ENCODE measurements at places on chromosomes 1 and 21.

- DNase-seq, result no peak
Measured at GRCh38 chr1:115300087-115300876, 37.8 kb downstream of the NGF start.

DNA sequence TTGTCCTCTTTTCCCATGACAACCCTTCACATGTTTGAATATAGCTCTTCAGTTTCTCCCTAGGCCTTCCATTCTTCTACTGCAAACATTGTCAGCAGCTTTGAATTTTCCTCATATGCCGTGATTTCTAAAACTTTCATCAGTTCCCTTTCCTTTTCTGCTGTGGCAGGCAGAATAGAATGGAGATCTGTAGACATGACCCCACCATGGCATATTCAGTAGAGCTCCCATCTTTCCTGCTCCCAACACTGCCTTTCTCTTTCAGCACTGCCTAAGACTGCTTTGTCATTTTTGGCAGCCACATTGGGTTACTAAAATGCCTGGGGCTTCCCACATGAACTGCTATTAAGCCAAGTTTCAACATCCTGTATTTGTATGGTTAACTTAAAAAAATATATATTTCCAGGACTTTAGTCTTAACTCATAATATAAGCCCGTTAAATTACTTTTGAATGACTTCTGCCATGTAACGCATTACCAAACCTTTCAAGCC is 60.9 kb downstream of the TBX19 start:
- no peak for DNase-seq

DNA sequence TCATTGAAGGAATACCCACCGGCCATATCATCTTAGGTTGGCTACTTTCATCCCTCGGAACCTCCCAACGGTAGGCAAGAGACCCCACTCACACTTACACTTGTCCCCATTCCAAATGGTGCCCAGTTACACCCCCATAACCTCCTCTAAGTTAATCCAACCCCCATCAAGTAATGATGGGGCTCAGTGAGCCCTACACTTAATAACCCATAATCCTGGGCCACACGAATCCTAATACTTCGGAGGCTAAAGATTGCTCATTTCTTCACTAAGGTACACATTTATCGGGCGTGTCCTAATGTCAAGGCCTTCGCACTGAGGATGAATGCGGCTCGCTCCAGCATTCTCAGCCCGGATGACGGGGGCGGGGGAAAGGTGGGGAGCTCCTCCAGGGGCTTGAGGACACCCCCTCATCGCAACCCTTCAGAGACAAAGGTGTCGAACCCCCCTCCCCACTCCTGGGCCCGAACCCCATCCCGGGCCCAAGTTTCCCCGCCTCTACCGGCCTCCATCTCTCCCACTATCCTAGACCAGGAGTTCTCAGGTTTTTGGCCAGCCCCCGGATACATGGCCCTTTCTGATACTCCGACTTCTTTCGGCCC is 435 bp downstream of the ILF2 start:
- DNase-seq, result no peak

DNA sequence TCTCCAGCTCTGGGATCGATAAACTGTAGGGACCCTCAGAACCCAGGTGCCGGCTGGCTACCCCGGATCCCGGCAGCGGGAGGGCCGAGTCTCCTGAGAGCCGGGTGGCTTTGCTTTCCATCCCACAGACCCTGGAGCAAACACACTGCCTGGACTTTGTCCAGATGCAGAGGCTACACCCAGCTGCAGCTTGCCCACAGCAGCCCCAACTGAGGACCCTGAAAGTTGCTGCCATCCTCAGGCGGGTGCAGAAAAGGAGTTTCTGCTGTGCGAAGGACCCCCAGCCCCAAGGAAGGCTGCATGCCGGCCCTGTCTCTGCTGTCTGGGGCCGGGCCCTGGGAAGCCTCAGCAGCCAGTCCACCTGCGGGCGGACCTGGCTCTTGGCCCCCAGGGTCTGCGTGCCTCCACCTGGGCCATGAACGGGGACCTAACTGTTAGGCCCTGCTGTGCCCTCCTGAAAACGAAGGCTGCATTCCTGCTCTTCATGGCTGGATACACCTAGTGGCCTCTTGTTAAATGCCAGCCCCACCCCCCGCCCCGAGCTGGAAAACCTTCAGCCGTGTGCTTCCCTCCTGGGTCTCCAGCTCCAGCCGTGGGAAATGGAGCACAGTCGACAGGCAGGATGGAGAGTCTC is 97.5 kb upstream of the ARHGEF16 start:
- no peak for DNase-seq

- no peak for DNase-seq
Measured at GRCh38 chr21:32136546-32136945, 142.3 kb downstream of the MIS18A start.

GRCh38 chr1:59288046-59288445 is 8.8 kb upstream of the FGGY start:
- DNase-seq, result no peak

DNA sequence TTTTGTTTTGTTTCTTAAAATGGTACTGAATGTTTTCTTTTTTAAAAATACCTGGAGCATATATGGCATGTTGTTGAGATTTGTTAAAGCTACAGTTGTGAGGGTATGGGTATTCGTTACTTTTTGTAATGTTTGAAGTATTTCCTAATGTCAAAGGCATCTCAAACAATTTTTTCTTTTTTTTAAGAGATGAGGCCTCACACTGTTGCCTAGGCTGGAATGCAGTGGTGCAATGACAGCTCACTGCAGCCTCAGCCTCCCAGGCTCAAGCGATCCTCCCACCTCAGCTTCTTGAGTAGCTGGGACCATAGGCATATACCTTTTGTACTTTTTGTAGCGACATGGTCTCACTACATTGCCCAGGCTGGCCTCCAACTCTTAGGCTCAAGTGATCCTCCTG is 16.1 kb downstream of the CLCN6 start:
- DNase-seq, result no peak

DNA sequence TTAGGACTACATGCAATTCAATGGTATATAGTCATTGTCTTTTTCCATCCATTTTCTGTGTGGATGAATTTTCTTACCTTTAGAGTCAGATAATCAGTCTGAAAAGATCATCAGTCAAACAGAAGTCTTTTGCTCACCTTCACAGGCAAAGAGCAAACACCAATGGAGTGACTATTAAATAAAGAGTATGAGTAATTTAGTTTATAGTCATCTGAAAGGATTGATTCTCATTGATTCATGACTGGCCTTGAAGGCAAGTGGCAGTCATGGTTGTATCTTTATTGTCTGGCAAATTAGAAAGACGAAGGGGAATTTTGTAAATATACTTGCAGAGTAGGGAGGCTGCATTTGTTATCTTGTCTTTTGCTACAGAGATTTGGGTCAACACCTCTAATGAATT is 89.9 kb downstream of the EPB41 start:
- DNase-seq, result no peak

DNA sequence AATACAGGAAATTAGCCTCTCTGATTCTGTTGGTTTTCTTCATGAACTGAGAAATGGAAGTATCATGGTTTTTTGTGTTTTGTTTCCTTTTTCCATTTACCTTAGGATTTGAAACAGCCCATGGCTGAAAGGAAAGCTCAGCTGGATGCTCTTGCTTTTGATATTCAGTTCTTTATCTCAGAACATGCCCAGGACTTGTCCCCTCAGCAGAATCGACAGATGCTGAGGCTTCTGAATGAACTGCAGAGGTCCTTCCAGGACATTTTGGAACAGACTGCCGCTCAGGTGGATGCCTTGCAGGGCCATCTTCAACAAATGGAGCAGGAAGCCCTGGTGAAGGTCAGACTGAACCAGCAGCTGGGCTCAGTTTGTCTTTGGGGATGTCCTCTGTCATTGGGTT is 142.4 kb downstream of the MACF1 start:
- no peak for DNase-seq

- no peak for DNase-seq
Measured at GRCh38 chr1:58573705-58574591, 3.1 kb downstream of the TACSTD2 start.

- DNase-seq, result no peak
Measured at GRCh38 chr1:46492269-46492853, 2.7 kb downstream of the DMBX1 start.

DNA sequence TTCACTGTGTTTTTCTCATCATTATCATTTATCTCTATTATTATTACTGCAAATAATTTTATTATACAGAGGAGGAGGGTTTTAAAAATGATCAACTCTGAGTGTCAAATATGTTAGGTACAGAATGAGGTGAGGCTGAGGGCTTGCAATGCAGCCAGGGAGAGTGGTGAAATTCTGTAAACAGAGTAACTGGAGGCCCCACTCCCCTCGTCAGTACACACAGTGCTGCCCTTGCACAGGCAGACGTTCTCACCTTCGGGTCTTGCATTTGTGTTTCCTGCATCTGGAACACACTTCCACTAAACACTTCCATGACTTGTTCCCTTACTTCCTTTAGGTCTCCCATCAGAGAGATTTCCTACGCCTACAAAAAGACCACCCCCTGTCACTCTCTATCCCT is 24.3 kb upstream of the COA6 start:
- no peak for DNase-seq

DNA sequence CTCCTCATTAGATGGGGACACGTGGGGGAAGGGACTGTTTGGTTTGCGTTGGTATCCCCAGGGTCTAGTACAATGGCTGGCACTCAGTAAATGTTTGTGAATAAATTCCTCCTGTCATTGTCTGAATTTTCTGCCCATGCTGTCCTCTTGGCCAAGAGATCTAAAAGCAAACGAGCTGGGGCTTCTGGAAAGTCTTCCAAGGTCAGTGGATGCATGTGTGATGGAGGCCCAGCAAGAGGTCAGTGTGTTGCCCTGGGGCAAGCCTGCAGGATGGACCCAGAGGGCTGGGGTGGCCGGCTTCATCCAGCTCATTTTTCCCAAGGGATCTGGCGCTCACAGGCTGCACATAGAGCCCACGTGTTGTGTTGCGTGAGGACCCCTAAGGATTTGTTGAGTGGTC is 30.0 kb upstream of the JUN start:
- no peak for DNase-seq

DNA sequence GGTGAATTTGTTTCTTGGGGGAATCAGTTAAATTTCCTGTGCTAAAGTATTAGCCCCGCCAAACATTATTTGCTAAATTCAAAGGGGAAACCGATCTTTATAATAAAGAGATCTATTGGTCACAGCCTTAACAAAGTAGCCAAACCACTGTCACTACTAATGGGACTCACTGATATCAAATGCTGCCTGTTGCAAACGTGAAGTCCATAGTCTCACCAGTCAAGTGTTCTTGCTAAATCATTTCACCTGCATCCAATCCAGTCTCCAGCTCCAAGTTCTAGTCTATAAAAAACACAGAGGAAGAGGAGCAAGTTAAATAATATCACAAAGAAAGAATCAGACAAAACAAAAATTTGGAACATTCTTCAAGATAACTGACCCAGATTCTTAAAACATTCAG is 30.1 kb downstream of the SH3BGR start:
- DNase-seq, result no peak

- DNase-seq, result no peak
Measured at GRCh38 chr1:234750922-234751627, 141.1 kb upstream of the IRF2BP2 start.

- no peak for DNase-seq
Measured at GRCh38 chr1:155267373-155267772, 5.2 kb upstream of the SCAMP3 start.

- no peak for DNase-seq
Measured at GRCh38 chr1:17861685-17862084, 106.6 kb downstream of the ACTL8 start.

DNA sequence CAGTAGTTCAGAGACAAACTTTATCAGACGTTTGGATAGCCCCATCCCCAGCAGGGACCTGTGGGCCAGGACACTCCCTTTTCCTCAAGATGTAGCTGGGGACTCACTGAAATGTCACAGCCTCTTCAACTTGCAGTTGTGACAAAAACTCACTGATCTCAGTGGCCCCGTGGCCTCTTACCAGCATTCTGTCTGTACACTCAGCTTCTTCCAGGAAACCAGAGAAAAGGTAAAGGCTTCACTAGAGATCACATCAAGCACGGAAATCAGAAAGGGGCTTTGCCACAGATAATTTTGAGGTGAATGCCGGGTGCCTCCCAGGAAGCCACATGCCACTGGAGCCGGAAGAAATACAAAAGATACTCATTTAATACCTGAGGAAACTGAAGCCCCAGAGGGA is 122.2 kb downstream of the CCDC185 start:
- DNase-seq, result peak; percentile 5

DNA sequence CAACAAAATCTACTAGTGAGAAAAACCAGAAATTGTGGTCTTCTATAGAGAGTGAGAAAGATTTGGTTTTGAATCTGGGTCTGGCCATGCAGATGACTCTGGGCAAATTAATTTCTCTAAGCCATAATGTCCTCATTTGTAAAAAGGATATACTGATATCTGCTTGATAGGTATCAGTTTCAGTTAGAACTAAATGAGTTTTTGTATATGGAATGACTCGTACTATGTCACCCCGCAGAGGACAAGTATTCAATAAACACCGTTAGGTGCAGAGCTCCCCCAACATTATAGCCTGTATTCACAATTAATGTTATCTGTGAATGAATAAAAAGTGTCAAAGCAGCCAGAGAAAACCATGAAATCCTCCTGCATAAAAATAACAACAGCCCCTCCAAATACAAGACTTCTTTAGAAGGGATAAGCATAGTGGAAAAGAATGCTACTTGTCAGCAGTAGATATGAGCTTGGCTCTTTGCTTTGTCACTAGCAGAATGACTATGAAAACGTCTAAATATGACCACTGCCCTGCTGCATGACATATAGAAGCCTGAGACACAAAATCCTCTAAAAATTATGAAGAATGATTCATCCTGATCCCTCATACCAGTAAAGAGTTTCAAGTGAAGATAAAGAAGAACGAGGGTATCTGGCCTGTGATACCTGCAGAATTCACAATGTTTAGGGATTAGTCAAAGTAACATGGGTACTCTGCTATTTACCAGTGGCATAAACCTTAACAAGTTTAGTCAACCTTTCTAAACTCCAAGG is 17.8 kb downstream of the SCAF4 start:
- DNase-seq, result no peak

Data from CD8-positive, alpha-beta memory T cell (primary cell).